Osteoblast (primary cell): ENCODE measurements at places on chromosomes 7 and 10. TPM values are rescaled to one million over a fixed set of nuclear protein-coding genes. Genes with fewer than 3 reads are reported as not detected.

DNA sequence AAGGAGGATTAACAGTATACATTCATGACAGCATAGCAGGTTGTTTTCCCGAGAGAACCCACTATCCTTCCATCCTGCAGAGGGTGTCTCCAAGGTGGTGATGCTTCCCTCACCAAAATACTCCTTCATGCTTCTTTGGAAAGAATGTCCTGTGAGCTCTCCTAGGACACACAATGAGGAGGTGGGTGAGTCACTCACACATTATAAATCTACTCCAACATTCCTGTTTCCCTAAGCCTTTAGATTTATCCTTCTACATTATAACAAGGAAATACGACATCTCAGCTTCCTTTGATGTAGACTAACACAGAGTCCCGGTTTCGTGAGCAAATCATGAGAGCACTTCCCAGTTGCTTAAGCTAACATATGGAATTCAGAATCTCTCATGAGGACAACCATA is 689.7 kb upstream of the CELF2 start:
- no peak for DNase-seq

DNA sequence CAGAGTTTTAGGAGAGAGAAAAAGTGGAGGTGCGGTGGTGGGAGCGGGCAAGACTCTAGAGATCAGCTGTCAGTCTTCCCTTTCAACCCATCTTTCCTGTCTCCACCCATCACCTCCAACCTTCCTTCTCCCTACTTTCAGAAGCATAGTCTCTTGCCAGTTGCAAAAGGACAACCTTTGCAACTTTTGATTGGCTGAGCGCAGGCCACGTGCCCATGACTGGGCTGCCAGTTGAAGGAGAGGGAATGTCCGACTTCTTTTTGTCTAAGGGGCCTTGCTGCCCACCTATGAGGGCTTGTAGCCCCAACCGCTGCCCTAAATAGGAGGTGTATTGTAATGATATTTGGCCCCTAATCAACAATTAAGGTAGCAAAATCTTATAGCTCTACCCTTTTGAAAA is 12.6 kb downstream of the CYP26A1 start:
- peak; percentile 29 for DNase-seq

GRCh38 chr7:143221286-143221685 is 551 bp upstream of the TAS2R40 start:
- no peak for DNase-seq

- DNase-seq: no peak
These were observed 261.1 kb upstream of the RNF32 start for GRCh38 chr7:156379324-156380070.

GRCh38 chr7:107404740-107405537 is 64.9 kb upstream of the GPR22 start:
- DNase-seq: no peak

Gene ERVW-1
- not detected in 2 replicates for total RNA-seq

GRCh38 chr10:116873134-116873533 is 23.8 kb downstream of the ENO4 start:
- DNase-seq: no peak

Gene KIF5B
- total RNA-seq: 110 and 128 TPM in 2 replicates

GRCh38 chr7:158950914-158951635 is 94.7 kb downstream of the DYNC2I1 start:
- no peak for DNase-seq

GRCh38 chr7:32915041-32915536 is 23.5 kb upstream of the KBTBD2 start:
- no peak for DNase-seq

DNA sequence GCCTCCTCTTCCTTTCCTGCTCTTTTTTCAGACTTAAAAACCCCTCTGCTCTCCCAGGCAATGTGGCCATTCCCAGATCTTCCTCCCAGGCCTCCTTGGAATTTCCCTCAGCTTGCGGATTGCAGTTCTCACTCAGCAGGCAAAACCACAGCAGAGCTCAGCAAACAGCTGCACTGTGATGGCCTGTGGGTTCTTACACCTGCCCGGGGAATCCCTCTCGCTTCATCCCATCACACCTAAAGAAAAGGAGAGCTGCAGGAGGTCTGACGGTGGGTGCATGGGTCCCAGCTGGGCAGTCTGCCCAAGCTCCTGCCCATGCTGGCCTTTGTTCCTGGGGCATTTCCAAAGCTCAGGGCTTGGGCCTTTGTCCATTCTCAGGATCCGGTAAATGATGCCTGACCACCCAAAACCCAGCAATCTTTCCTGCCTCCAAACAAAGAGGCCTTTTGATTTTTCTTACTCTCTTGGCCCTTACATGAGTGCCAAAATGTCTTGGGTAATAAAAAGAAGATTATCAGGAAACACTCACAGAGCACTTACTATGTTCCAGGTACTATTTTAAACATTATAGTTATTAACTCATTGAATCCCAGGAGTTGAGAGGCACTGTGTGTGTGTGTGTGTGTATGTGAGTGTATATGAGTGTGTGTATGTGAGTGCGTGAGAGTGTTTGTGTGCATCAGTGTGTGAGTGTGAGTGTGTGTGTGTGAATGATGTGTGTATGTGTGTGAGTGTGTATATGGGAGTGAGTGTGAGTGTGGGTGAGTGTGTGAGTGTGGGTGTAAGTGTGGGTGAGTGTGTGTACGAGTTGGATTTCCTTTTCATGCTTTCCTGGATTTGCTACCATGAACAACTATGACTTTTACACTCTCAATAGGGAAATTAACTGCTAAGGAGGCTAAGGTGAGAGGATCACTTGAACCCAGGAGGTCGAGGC is 64.5 kb upstream of the PODXL start:
- no peak for DNase-seq

Gene IGF2BP3
- total RNA-seq: 2.5 and 2.7 TPM in 2 replicates

DNA sequence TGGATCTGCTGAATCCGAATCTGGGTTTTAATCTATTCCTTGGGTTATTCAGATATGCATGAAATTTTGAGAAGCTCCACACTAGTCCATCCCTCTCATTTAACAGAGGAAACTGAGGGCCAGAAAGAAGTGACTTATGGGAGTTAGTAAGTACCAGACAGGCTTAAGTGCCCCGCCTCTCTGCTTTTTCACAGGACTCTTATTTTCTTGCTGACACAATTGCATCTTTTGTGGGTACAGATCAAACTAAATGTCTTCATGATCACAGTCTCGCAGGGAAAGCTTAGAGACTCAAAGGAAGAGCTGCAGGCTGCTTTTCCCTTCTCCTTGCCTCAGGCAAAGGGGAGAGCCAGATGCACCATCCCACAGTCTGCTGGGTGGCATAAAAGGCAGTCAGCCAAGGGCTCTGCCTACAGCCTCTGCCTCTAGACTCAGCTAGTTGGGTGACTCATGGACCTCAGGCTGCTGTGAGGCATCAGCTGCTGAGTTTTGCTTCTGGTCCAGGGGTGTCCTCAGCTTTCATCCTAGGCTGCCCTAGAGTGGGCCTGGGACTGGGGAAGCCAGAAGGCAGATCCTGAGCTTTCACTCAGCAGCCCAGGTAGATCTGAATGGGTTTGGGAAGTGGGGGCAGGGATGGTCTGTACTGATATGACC is 11.6 kb downstream of the GOLGA7B start:
- peak; percentile 99 for DNase-seq

GRCh38 chr7:142248166-142249160 is 9.4 kb downstream of the PRSS58 start:
- no peak for DNase-seq

DNA sequence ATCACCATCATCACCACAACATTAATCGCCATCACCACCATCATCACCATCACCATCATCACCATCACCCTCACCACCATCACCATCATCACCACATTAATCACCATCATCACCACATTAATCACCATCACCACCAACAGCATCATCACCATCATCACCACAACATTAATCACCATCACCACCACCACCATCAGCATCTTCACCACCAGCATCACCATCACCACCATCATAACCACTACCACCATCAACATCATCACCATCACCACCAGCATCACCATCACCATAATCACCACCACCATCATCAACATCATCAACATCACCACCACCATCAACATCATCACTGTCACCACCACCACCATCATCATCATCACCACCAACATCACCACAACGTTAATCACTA is 124.6 kb downstream of the WDFY4 start:
- no peak for DNase-seq

DNA sequence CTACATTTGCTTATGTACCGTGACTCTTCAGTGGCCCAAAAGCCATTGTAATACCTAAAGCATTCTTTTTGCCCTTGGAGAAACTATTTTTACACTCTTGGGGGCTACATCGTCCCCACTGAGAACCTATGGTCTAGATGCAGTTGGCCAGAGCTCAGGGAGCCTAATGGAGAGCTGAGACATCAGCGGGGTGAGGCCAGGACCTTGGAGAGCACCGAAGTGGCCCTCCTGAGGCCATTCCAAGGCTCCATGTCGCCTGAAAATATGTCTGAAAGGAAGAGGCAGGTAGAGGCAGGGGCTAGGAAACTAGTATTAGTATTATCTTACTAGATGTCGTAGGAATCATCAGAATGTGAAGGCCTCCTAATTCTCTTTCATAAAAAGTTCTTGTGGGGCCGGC is 4.9 kb downstream of the PKD2L1 start:
- no peak for DNase-seq

DNA sequence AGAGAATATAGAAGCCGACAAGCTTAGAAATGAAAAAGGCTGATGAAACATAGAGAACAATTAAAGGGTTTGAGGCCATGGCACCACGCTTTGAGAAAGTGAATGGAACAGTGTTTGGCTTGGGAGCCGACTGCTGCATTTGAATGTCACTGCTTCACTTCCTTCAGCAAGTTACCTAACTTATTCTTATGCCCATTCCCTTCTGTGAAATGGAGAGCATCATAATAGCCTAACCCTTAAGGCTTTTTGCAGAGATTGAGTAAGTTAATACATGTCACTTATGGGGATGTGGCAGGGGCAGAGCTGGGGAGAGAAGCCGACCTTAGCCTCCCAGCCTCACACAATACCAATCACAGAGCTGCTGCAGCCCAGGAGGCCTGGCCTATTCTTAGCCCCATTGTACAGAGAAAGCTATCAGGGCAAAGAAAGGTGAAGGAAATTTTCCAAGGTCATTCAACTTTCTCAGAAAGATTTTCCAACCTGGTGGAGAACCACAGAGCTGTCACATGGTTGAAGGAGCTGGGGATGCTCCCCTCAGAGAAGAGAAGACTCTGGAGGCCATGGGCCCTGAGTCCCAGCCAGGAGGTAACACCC is 186.0 kb upstream of the GDF10 start:
- no peak for DNase-seq

Gene CALU
- total RNA-seq: 673 and 708 TPM in 2 replicates

- no peak for DNase-seq
These were observed 659.4 kb downstream of the MAGI2 start for GRCh38 chr7:78794101-78794500.

GRCh38 chr7:96188174-96188581 is 133.7 kb downstream of the SLC25A13 start:
- no peak for DNase-seq
